ENCODE measurements at places on chromosomes 13 and 19.

- no peak for DNase-seq
These were observed 1490.3 kb downstream of the UQCRFS1 start for GRCh38 chr19:27722625-27723024.

GRCh38 chr13:112655913-112656312 lies 33.9 kb upstream of the ATP11A start:
- no peak for DNase-seq

DNA sequence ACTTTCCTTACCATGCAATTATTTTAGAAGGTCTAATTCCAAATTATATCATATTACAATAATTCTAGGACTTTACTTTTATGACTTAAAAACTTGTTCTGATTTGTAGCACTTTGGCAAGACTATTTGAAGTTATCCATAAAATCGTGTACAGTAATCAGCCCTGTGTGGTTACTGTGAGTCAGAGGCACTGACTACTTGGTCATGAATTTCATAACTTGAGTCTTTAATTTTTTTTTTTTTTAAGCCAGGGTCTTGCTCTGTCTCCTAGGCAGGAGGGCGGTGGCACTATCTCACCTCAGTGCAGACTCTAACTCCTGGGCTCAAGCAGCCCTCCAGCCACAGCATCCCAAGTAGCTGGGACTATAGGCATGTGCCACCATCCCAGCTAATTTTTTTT lies 1319.2 kb upstream of the SLC10A2 start:
- no peak for DNase-seq

DNA sequence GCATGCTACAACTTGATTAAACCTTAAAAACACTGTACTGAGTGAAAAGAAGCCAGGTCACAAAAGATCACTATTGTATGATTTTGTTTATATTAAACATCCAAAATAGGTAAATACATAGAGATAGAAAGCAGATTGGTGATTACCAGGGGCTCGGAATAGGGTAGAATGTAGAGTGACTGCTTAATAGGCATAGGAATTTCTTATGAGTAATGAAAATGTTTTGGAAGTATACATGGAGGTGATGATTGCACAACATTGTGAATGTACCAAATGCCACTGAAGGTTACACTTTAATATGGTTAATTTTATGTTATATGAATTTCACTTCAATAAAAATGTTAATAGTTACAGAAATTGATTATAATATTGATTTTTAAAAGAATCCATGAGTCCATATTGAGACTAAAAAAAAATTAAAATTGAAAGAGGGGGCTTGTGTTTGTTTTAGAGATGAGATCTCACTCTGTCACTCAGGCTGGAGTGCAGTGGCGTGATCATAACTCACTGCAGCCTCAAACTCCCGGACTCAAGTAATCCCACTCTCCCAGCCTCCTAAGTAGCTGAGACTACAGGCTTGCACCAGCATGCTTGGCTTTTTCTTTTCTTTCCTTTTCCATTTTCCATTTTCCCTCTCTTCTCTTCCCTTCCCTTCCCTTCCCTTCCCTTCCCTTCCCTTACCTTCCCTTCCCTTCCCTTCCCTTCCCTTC lies 85.1 kb downstream of the FNDC3A start:
- DNase-seq: no peak

DNA sequence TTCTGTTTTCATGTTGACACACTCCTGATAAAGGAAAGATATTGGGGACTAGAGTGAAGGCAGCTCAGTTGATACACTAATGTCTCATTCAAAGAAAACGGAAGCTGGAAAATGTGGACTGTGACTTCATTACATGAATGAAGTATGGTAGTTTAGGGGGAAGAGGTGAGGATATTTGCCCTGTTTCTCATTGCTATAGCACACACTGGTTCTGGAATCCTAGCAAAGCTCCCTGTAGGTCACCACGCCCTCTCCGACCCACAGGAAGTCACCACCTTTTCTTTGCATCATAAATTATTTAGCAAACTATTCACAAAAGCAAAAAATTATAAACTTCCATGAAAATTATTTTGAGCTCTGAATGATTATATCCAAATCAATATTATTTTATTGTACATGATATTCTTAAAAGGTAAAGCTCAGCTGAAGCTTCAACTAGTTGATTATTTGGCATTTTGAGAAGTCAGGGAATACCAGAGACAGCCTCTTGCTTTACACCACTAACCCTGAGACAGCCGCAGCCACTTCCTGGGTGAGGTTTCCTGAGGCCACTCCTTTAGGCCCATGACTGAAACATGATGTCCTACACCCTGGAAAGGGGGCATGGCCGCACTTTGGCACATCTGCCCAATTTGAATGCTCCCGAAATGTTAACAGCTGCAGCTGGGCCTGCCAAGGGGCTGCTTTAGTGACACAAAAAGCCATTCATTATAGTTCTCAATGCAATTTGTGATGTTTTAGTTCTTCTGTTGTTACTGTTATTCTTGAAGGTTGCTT lies 50.0 kb upstream of the WDFY2 start:
- DNase-seq: no peak

- DNase-seq: no peak
These were observed 33.0 kb upstream of the ADGRE5 start for GRCh38 chr19:14347999-14348889.
